NCI-H460 (cell line): ENCODE measurements at places on chromosomes 12 and 14.
A peak's percentile ranks its signal among the peaks of the same experiment; 100 is the strongest.

- DNase-seq: no peak
Measured at GRCh38 chr12:107661830-107662229, 23.8 kb upstream of the PWP1 start.

GRCh38 chr12:47378907-47379306, 299.1 kb upstream of the AMIGO2 start:
- no peak for DNase-seq

GRCh38 chr12:55996201-55996714, 818 bp upstream of the SUOX start:
- DNase-seq: peak; percentile 68

DNA sequence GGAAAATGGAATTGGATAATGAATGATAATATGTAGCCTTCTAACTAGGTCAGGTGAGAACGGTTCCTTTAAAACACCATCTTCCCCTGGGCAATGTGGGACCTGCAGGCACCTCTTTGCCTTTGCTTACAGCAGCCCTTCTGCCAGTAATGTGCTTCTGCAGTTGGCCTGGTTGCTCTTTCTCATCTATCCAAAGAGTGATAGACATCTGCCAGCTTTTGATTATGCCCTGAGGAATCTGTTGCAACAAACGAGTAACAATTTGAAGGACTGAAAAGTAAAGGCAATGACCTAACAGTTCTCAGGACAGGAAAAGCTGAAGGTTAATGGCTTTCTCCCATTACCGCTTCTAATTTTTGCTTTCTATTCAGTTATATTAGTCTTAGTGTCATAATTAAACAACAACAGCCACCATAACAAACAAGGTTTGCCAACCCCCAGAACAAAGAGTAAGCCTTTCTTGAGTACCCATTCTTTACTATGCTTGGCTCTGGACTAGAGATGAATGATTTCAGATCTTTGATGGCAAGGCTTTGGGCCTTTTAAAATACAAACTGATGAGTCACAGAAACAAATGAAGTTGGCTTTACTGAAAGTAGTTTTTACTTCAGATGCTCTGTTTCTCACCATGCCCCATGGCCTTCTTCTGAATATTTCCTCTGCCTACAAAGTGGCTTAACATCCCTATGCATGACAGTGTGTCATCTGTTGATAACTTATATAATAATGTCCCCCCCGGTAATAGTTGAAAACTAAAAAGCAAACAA, 76.1 kb upstream of the KRR1 start:
- DNase-seq: no peak

- DNase-seq: no peak
Measured at GRCh38 chr12:47602325-47602724, 103.5 kb downstream of the RPAP3 start.

GRCh38 chr14:58426670-58427280, 556 bp downstream of the TIMM9 start:
- DNase-seq: no peak

DNA sequence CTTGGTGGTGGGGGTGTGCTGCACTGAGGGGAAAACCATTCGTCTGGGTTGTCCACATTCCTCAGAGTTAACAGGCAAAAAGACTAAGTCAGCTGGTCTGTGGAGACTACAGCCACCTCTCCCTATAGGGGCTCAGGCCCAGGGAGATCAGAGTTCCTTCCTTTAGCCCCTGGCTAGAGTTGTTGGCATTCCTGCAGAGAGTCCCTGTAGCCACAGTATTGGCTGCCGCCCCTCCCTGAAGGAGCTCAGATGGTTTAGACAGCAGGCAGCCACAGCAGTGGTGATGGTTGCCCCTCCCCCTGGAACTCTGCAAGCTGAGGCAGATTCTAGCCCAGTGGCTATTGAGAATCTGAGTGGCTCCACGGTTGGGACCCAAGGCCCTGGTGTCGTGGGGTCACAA, 1072.5 kb upstream of the ATXN7L3B start:
- DNase-seq: no peak

GRCh38 chr14:102949062-102949800, 26.8 kb downstream of the AMN start:
- DNase-seq: no peak

DNA sequence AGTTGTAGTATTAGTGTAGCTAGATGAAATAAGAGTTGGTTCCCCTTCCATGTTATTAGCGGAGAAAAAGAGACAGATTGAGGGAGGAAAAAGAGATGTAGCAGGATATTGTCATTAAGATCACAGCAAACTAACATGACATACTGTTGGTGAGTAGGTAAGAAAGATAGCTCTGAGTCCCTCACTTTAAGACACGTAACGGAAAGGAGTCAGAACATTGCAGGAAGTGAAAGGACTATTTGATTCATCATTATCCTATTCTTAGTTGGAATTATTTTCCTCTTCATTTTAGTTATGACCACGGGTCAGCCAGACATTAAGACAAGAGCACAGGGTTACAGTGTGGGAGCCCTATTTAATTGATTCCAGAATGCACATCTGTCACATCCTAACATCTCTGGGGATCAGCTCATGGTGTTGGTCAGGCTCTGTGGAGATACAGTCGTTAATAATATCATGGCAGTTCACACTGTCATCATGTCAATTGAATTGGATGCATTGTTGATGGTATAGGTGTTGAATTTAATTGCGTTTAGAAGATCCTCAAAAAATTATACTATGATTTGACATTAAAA, 55.0 kb downstream of the TMX1 start:
- no peak for DNase-seq

DNA sequence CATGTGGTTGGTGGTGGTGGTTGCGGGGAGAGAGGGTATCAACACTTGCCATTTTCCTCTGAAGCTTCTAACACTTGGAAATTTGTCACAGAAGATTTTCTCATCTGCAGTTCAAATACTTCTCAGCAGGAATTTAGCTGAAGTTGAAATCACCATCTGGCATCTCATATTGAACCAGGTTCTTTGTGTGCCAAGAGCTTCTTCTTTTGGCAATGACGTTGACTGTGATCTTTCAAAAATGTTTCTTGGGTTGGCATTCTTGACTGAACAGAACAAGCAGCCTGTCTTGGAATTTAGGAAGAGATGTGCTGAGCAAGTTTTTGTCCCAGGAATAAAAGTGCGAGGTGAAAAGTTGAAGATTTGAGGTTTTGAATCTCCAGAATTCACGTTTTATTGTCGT, 8.7 kb upstream of the NIN start:
- no peak for DNase-seq

GRCh38 chr12:111450676-111451075, 45.0 kb downstream of the SH2B3 start:
- no peak for DNase-seq

DNA sequence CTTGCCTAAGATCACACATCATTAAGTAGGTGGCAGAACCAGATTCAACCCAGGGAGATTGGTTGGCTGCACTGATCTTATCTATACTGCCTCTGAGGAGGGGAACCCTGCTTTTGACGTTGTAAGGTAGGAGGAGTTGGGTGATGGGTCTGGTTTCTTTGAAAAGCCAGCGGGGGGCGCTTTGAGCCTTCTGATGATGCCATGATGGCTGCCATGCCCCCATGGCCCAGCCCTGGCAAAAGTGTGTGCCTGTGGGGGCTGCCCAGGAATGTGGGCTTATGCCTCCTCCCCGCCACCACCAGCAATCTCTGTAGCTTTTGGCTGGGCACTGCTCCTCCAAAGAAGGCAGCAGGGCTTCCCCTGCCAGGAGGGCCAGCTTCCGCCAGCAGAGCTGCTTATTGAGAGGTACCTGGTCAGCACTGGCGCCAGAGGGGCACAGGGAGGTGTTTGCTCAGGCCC, 224.3 kb downstream of the SLC41A2 start:
- DNase-seq: peak; percentile 15

DNA sequence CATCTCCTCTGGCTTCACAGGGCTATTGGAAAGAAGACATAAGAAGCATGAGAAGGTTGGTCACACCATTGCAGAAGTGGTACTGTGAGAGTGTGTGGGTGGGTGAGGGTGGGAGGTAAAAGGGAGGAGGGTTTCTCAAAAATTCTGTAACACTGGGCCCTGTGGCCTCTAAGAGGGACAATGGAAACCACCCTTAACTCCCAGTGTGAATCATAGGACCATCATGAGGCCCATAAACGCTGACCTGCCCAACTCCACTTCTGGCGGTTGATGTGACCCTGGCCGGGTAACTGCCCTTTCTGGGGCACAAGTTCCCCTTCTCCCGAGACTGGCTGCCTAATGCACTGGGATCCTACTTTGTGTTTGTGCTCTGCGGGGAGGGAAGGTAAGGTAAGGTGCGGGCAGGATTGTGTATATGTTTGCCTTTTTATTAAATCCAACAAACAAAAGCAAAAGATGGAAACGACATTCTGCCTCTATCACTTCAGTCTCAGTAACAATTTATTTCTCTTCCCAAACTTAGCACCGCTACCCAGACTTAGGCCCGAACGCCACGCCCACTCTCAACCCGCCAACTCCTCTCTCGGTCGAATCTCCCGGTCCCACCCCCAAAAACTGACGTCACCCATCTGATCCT, 551 bp downstream of the METTL1 start:
- peak; percentile 91 for DNase-seq

DNA sequence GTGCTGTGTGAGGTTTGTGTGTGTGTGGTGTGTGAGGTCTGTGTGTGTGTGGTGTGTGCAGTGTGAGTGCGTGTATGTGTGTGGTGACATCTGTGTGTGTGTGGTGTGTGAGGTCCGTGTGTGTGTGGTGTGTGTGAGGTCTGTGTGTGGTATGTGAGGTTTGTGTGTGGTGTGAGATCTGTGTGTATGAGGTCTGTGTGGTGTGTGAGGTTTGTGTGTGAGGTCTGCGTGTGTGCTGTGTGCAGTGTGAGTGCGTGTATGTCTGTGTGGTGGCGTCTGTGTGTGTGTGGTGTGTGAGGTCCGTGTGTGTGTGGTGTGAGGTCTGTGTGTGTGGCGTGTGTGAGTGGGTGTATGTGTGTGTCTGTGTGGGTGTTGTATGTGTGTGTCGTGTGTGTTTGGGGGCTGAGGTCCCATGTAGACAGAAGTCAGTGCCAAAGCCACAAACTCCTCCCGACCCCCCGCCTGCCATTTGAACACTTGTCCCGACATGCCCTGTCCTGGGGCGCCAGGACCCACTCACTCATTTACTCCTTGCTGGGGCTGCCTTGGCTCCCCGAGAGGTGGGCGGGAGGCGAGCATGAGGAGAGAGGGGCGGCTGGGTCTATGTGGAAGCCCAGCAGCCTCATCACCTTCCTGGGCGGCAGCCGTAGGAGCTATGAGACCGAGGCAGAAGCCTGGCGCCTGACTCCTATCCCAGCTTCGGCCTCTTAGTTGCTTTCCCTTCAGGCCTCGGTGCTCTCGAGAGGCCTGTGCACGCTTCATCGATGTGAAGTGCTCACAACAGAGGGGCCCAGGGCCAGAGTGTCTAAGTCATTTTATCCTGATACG, 20.5 kb downstream of the RILPL1 start:
- DNase-seq: no peak

DNA sequence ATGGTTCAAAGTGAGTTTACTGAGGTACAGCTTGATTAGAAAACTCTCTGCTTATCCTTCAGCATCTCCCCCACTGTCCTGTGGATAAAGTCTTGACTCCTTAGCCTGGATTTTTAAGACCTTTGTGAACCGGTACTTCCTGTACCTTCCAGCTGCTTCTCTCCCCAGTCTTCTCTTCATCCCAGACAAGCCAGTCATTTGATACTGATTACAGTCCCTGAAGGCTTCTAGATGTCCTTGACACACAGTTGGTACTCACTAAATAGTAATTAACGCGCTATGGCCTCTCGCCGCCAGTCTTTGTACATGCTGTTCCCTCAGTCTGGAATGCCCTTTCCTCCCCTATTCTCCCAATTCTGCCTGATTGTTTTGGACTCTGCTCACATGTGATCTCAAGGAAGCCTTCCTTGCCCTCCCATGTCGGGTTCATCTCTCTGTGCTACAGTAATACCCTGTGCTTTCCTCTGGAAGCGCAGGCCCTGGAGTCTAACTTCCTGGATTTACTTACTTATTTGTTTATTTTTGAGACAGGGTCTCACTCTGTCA, 50.6 kb upstream of the PTGR2 start:
- no peak for DNase-seq

DNA sequence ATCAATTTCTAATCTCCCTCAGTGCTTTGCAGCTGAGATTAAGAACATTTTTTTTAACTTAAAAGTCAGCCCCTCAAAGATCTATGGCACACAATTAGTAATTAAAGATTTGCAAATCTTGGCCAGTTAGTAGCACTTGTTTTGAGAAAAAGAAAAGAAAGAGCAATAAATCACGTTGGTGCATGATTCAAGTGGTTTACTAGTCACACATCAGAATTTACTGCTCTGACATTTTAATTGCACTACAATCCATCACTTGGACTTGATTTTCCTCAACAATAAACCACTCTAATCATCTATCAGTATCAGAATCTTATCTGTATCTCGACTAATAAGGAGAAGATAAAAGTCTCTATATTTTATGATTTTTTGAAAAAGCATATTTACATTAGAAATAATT, 154.3 kb downstream of the HELB start:
- DNase-seq: no peak

DNA sequence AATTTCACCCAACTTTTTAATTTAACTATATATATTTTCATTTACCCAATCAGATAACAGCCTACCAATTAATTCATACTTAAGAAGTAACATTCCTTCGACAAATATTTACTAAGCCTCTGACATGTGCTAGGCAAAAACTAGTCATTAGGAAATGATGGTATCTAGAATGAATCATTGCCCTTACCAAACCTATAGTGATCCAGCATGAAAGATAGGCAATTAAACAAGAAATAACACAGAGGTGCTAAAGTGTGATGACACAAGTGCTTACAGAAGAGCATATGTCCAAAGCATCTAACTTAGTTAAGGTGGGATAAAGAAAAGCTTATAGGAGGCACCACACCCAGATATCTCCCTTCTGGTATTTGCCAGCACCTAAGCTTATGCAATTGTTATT, 166.5 kb upstream of the RASSF8 start:
- peak; percentile 93 for DNase-seq

DNA sequence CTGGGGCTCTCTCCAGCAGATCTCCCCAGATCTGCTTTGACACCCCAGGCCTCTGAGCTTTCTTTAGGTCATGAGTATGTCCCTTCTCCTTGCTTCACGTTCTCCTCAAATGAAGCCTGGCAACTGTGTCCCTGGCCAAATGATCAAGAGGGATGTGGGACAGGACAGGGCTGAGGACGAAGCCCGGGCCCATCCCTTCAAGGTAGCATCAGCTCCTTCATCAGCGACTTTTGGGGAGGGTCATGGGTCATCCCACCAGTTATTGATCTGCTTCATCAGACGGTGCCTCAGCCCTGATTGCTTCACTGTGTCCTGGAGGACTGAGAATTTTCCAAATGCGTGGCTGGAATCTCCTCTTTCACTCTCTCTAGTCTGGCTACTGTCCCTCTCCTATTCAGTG, 32.3 kb downstream of the ACADS start:
- DNase-seq: no peak

GRCh38 chr14:73276836-73277235, 39.5 kb downstream of the PAPLN start:
- DNase-seq: no peak

GRCh38 chr12:94272280-94272679, 123.9 kb downstream of the PLXNC1 start:
- no peak for DNase-seq

GRCh38 chr12:47303207-47303606, 223.4 kb upstream of the AMIGO2 start:
- no peak for DNase-seq

- no peak for DNase-seq
Measured at GRCh38 chr14:102916347-102917055, 6.0 kb upstream of the AMN start.
